ENCODE measurements at places on chromosomes 2 and 18.

DNA sequence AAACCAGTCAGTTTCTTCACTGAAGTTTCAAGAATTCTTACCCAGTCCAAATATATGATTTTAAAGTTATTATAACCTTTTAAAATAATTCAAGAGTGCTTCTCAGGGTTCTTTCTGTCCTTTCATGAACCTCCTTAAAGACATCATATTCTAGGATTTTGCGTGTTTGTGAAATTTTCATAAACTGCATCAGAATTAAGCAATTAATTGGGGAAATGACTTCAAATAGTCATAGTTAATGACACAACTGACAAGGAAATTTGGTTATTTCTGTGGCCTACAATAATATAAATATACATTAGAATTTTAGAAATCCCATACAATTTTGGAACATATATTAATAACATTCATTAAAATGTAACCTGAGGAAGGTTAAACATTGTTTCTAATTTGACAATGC is 10.5 kb downstream of the CYP27A1 start:
- no peak for DNase-seq

DNA sequence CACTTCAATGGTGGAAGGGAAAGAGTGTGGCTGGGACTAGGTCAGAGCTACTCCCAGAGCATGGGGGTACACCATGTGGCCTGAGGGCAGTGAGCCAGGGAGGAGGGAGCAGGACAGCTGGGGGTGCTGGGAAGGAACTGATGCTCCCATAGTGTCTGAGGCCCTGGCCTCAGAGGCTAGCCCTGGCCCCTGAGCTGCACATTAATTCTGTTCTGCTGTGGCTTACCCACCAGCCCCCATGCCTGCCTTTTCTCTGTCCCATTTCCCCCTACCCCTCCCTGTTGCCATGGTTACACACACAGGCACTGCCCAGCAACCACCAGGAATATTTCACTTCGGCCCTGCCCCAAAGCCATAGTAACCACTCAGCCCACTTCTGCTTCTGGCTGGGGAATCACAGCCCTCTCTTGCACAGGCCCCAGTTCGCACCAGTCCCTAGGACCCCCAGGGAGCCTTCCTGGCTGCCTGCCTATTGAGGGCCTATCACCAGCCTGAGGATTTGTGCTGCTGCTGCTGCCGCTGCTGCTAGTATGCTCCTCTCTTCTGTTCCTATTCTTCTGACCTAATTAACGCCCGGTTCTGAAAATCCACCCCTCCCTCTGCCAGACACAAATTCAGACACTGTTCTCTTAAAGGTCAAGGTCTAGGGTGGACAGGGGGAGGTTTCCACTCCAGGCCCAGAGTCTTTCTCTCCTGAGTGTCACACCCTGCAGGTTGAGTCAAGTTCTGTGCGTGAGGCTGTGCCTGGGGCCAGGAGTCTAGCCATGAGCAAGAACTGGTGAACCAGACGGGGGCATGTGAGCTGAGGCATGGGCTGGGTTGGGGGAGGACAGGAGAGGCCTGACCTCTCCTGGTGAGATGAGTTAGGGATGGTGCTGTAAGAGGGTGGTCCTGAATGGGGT is 87.1 kb upstream of the MCFD2 start:
- DNase-seq, result peak; percentile 36

DNA sequence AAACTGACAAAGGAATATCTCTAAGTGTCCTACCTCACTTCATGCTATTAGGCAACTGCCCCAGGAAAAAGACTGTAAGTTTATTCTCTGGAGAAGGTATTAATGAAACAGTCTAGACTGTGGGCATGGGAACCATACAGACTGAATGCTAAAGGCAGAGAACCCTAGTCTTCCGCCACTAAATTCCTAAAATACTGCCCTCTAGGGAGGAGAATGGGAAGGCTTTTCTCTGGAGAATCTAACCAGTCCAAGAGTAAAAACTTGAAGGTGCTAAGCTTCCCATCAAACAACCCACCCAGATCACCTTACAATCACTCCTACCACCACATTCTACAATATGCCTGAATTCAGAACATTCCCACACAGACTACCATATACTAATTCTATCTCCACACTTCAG is 3.4 kb downstream of the SRBD1 start:
- peak; percentile 16 for DNase-seq

- DNase-seq, result no peak
Measured at GRCh38 chr18:35524226-35524625, 26.5 kb upstream of the INO80C start.

GRCh38 chr2:54396107-54396506 is 60.0 kb upstream of the SPTBN1 start:
- DNase-seq, result no peak

- DNase-seq, result peak; percentile 5
Measured at GRCh38 chr2:123720760-123721159, 304.3 kb upstream of the CNTNAP5 start.

- no peak for DNase-seq
Measured at GRCh38 chr2:111198701-111199100, 78.0 kb downstream of the BCL2L11 start.

DNA sequence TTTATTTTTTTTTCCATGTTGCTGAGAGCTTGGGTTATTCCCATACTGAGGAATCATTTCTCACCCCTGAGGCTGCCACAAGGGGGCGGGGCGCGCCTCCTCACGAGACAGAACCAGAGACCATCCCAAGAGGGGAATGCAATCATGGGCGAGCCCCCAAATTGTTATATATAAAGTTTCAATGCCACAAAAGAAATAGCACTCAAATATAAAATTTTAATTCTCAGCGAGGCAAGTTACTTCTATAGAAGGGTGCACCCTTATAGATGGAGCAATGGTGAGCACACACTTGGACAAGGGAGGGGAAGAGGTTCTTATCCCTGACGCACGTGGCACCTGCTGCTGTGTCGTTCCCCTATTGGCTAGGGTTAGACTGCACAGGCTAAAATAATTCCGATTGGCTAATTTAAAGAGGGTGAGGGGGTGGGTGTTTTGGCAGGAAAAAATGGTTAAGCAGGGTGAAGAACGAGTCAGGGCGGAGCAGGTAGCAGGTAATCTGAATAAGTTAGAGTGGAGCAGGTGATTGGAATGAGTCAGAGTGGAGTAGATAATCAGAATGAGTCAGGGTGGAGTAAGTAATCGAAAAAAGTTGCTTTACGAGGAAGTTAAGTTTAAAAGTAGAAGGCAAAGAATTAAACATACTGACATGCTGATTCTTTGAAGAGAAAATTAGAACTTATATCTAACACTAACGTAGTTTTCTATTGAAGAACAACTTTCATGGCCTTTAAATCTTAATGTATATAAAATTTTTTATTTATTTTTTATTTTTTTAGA is 177.5 kb downstream of the MTCL1 start:
- DNase-seq, result no peak

- DNase-seq, result no peak
Measured at GRCh38 chr2:50594233-50594632, 437.7 kb downstream of the NRXN1 start.

- DNase-seq, result no peak
Measured at GRCh38 chr18:32368991-32369390, 101.7 kb downstream of the GAREM1 start.
